ENCODE measurements at places on chromosomes 1 and 21. TPM values are rescaled to one million over a fixed set of nuclear protein-coding genes. Genes with fewer than 3 reads are reported as not detected.

DNA sequence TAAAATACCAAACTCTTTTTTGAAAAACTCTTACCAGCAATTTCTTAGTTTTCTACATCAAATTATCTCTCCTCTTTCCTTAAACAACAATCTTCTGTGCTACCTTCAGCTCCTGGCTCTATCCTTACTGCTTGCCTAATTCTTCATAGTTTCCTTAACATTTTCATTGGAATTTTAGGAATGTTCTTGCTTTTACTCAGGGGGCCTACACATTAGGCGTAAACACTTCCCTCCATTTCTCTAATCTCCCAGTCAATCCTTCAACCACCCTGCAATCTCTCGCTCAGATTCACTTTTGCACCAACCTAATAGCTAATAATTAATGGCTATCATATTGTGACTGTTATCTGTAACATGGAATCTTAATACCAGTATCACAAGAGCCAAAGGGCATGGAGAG lies 50.1 kb downstream of the ADAMTS5 start:
- no peak overlapping the region for H3K4me3 ChIP-seq
- no peaks in the 10 kb centered on the region for H3K36me3 ChIP-seq
- DNase-seq: no peak
- no peaks in the 10 kb centered on the region for H3K4me1 ChIP-seq

Gene MYBPH
- not detected for total RNA-seq

- peaks cover 3% of the 10 kb centered on the region for H3K4me1 ChIP-seq
- H3K36me3 ChIP-seq: no peaks in the 10 kb centered on the region
- no peak overlapping the region for H3K27ac ChIP-seq
- no peak for DNase-seq
Observed at GRCh38 chr1:172283766-172284165, 136.7 kb upstream of the C1orf105 start.

DNA sequence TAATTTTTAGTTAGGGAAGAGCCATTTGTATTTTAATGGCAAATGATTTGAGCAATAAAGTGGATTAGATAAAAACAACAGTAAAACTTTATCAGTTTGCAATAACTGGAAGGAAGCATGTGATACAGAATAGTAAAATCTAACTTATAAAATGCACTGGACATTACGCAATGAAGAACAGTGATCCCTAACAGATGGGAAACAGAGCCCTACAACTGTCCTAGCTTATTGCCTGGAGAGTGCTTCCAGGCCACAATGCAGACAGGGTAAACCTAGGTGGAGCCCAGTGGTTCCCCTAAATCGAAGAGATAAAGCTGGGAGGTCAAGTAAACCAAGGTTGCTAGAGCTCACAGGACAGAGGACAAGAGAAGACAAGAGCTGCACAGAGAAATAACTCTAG lies 7.0 kb downstream of the OMA1 start:
- H3K27me3 ChIP-seq: no peaks in the 10 kb centered on the region
- H3K36me3 ChIP-seq: no peaks in the 10 kb centered on the region
- peaks cover 8% of the 10 kb centered on the region for H3K4me1 ChIP-seq
- no peak for DNase-seq

All from activated CD8-positive, alpha-beta T cell treated with anti-CD3 and anti-CD28 coated beads for 36 hours (primary cell).